ENCODE measurements at places on chromosomes 2 and 18. TPM values are rescaled to one million over a fixed set of nuclear protein-coding genes. Genes with fewer than 3 reads are reported as not detected.

The AKAIN1 gene
- not detected for total RNA-seq

The ASB18 gene
- not detected for total RNA-seq

The CFAP221 gene
- total RNA-seq = under 0.01 TPM

The TMEM37 gene
- 4.1 TPM for total RNA-seq

The NOL4 gene
- not detected for total RNA-seq

The RESP18 gene
- total RNA-seq = not detected

The SULT1C3 gene
- total RNA-seq = not detected

The SERPINB11 gene
- not detected for total RNA-seq

The CNDP1 gene
- not detected for total RNA-seq

The SCG2 gene
- total RNA-seq = under 0.01 TPM

The CRYGB gene
- not detected for total RNA-seq

The GPR35 gene
- not detected for total RNA-seq

The RTP5 gene
- not detected for total RNA-seq

The DNPEP gene
- 55.9 TPM for total RNA-seq

The UGT1A4 gene
- not detected for total RNA-seq

The TMEM237 gene
- 29.1 TPM for total RNA-seq

The HOXD11 gene
- 6.6 TPM for total RNA-seq

All from myometrial cell (primary cell).